ENCODE measurements at places on chromosomes 7 and 10.

DNA sequence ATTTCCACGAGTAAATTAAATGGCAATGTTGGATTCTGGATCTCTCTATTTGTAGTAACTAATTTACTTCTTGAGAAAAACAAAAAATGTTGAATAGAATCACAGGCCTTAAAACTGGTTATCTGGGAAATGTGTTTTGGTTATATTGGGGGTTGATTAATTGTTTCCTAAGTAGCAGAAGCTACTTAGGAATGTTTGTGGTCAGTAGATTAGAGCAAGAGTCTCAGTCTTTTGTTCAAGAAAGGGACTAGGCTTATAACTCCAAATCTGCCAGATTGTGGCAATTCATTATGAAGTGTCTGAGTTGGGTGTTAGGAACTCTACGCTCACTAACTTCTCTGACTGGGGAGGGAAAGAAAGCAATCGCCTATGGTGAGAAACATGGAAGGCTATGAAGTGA, 244.3 kb upstream of the PHYHIPL start:
- no peak for DNase-seq

DNA sequence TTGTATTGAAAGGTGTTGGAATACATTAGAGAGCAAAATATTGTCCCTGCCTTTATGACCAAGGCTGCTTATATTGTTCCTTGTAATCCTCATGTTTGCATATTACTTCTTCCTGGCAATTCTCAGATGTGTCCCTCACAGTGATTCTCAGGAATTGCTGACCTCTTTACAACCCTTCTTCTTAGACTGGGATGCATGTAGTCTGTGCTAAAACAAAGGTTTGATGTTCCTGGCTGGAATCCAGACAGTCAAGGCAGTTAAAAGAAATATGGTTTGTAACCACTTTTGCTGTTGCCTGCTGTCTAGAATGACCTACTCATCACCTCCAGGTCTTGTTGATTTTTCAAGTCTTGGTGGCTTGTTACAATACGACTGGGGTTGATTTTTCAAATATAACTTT, 367.6 kb downstream of the HGF start:
- no peak for DNase-seq

- no peak for DNase-seq
Measured at GRCh38 chr10:101669181-101669580, 25.8 kb downstream of the FBXW4 start.

DNA sequence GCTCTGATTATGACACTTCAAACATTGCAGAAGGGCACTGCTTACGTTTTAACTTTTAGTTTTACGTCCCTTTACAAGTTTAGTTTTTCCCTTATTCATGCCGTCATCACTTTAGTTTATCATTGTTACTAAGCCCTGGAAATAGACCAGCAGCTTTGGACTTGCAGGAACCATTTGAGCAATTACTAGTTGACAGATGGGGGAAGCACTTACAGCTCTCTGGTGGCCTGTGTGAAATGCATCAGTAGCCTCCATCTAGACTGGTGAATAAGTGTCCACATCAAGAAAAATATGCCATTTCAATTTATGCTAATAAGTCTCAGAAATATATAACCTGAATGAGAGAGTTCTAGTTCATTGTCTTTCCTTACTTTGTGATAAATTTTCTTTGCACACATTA, 194.9 kb upstream of the GRM3 start:
- DNase-seq: no peak

DNA sequence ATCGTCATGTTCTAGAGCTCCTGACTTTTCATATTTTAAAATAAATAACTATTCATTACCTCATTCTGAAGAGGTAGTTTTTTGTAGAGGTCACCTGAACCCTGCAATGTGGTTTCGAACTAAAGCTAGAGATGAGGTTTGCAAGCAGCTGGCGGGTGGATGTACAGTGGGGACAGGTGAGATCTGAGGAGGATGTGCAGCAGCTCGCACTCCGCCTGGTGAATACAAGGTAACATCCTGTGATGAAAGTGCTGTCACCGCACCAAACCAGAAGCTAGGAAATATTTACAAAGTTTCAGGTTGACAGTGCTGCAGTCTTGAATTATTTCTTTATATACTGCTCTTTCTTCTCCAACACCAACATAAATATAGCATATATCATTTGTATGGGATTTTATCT, 26.5 kb downstream of the NDUFB2 start:
- DNase-seq: peak; percentile 2

- no peak for DNase-seq
Measured at GRCh38 chr10:23341004-23341403, 3.6 kb downstream of the C10orf67 start.
